ENCODE measurements at places on chromosomes 1 and 21.

DNA sequence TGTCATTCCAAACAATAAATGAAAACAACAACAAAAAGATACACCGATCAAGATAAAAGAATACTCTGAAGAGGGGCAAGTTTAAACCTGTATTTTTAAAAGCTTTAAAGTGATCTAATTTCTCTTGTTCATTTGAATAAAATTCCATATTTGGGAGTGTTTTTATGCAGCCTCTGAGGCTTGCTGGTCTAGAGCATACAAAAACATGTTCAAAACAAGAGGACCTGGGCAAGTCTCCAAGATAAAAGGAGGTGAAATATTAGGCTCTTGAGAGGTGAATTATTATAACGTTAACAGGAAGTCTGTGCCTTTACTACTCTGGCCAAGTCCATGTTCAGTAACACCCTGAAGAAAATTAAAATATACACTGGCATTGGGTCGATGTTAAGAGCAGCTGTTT, 20.1 kb downstream of the URB1 start:
- no peak for DNase-seq

GRCh38 chr1:63827411-63828321, 53.8 kb downstream of the ROR1 start:
- no peak for DNase-seq

GRCh38 chr1:40820251-40820797, 36.7 kb downstream of the KCNQ4 start:
- DNase-seq, result no peak

DNA sequence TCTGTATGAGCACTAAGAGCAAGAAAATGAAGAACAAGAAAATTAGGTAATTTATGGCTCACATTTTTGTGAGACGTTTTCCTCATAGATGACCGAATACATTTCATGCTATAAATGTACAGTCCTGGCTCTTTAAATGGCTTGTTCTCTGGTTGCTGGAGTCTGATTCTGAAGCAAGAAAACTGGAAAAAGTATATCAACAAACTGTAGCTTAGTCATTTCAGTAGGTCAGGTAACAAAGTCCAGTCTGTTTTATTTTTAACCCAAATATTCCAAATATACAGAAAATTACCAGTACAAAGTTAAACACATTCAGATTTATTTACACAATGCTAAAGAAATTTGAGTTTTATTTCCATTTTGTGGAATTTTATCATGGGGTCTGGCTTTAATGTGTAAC, 2.5 kb upstream of the MYBPHL start:
- DNase-seq, result no peak

- no peak for DNase-seq
Observed at GRCh38 chr1:61397935-61398334, 315.6 kb downstream of the NFIA start.

GRCh38 chr1:229368347-229368746, 25.5 kb upstream of the CCSAP start:
- no peak for DNase-seq

DNA sequence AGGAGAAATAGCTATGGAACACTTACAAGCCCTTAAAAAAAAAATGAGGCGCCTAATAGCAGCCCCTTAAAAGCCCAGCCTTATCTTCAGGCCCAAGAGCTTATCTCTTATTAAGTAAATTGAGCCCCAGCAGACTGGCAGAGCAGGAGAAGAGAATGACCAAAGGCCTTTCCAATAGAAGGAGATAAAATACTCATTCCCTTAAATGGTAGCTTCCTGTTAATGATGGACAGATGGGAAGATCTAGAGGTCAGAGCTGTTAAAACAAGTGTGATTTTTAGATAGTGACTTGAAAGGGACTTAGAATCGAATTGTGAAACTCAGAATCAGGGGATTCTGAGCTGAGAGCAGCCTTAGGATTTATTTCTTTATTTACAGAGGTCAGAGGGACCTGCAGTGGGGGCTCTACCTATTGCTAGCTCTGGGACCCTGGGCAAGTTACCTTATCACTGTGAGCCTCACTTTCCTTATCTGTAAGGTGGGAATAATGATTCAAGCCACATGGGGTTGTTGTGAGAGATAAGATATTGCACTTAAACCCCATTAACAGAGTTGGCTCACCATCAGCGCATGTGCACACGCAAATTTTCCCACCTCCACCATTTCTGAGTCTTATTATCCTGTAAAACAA, 101.3 kb upstream of the C8B start:
- no peak for DNase-seq

- no peak for DNase-seq
Observed at GRCh38 chr1:72227667-72228066, 54.7 kb downstream of the NEGR1 start.

GRCh38 chr1:27136998-27137542, 17.9 kb downstream of the SLC9A1 start:
- DNase-seq, result peak; percentile 61

DNA sequence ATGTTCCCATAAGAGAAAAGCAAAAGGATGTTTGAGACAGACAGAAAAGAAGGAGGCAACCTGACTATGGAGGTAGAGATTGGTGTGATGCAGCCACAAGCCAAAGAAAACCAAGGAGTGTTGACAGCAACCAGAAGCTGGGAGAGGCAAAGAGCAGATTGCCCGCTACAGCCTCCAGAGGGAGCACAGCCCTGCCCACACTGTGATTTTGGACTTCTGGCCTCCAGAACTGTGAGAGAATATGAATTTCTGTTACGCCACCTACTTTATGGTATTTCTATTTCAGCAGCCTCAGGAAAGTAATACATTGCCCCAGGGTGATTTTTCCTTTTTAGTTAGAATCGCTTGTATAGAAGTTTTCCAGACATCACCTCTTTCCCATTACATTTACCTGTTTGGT, 28.4 kb downstream of the SLAMF6 start:
- DNase-seq, result no peak

GRCh38 chr1:2645776-2646175, 13.0 kb upstream of the MMEL1 start:
- DNase-seq, result no peak

DNA sequence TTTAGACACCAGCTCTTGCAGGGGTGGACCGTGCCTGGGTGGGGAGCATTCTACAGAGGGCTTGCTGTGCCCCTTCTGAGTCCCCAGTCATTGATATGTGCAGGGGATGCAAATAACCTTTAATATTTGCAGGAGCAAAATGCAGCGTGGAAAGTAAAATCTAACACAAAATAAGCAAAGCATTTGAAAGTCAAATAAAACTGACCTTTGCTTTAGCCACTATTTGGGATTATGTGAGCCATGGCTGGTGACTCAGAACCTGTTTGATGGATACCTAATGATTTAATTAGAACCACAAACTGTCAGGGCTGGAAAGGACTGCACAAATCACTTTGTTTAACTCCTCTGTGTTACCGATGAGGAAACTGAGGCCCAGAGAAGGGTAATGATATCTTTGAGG, 377.5 kb downstream of the HHAT start:
- DNase-seq, result no peak

GRCh38 chr1:109650609-109651008, 5.3 kb upstream of the GSTM4 start:
- DNase-seq, result no peak

DNA sequence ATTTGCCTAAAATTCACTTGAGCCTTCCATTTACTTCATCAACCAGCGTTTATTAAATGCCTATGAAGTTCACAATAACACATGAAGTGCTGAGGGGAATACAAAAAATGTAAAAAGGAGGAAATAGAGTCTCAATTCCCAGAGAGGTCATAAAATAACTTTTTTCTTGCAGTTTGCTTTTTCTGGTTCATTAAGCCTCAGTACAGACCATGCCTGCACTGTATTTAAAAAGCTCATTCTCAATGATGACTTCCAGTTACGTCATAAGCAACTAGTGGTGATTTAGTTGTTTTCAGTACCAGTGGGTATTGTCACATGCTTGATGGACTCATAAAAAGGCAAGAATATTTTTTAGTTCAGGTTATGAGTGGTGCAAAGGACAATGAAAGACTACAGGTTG, 160.1 kb upstream of the UBE2U start:
- no peak for DNase-seq

DNA sequence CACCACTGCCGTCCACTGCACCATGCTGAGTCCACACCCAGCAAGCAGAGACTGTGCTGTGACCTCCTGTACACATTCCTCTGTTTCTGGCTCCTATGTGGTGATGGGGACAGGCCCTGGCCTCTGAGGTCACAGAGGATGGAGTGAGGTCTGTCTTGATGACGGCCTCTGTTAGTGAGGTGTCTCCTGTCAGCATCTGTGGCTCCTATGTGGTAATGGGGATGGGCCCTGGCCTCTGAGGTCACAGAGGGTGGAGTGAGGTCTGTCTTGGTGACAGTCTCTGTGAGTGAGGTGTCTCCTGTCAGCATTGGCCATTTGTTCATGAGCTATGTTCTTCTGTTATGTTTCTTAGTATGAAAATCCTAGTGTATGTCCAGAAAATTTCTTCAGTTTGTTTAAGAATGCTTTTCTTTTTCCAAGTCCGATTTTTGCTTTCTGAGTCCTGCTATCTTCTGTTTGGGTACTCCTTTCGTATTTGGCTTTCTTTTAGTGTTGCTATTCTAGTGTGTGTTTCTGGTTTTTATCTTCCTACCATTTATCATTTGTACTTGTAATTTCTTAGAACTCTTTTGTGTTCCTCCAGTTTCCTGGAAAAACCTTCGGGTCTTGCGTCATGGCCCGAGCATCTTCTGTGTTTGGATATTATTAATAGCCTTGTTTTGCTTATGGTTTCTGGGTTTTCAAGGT, 13.4 kb downstream of the SNAP47 start:
- no peak for DNase-seq

GRCh38 chr1:160580221-160580812, 1.0 kb upstream of the CD84 start:
- no peak for DNase-seq

- DNase-seq, result no peak
Observed at GRCh38 chr1:59089036-59089798, 207.7 kb upstream of the FGGY start.

GRCh38 chr21:36415375-36415774, 30.2 kb downstream of the CHAF1B start:
- no peak for DNase-seq

- no peak for DNase-seq
Observed at GRCh38 chr1:51265618-51266017, 29.5 kb downstream of the RNF11 start.

- DNase-seq, result no peak
Observed at GRCh38 chr1:228457017-228457395, 30.2 kb upstream of the RNF187 start.

- no peak for DNase-seq
Observed at GRCh38 chr1:26025060-26025459, 3.5 kb downstream of the EXTL1 start.

DNA sequence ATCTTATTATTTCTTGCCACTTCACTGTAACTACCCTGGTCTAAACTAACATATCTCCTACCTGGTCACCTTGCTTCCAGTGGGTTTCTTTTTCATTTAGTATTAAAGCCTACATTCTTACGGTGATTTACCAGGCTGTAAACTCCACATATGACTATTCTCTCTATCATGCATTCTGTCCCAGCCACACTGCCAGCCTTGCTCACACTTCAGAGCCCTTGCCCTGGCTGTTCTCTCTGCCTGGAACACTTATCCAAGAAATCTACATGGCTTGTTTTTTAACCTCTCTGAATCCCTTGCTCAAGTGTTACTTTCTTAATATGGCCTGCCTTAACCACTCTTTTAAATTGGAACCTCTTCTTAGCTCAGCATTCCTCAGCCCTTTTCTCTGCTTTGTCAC, 212.7 kb downstream of the GPR52 start:
- DNase-seq, result no peak

- no peak for DNase-seq
Observed at GRCh38 chr1:111825217-111825616, 69.5 kb downstream of the DDX20 start.

DNA sequence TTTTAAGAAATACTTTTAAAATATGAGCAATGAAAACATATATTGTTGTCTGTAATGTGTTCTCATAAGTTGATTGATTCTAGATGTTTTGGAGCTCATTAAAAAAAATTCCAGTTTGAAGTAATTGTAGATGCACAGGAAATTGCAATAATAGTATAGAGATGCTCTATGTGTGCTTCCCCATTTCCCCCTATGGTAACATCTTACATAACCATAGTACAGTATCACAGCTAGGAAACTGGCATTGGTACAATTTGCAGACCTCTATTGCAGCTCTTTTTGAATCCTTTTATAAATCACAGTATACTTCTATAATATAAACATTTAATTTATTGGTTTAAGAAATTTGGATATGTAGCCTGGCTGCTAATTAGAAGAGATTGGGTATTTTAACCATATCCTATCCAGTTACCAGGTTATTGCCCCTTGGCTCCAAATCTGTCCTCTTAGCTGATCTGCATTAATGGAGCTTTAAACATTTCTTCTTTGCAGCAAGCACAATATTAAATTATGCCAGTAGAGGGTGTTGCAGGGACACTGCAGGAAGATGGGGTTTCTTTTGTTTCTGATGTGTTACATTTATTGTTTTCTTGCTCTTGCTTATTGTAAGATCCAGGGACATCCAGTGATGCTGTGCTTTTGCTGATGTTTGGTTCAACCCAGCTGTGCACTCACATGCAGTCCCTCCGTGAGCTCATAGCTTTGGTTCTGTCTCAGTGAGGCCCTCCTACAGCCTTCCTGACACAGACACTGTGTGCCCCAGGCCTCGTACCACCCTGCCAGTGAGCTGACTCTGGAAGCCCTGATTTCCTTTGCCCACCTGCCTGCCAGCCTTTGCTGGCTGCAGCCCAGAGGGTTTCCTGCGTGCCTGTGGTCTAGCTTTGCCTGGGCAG, 103.3 kb downstream of the RABGAP1L start:
- DNase-seq, result no peak

GRCh38 chr1:62040450-62040849, 154.2 kb upstream of the L1TD1 start:
- DNase-seq, result no peak

DNA sequence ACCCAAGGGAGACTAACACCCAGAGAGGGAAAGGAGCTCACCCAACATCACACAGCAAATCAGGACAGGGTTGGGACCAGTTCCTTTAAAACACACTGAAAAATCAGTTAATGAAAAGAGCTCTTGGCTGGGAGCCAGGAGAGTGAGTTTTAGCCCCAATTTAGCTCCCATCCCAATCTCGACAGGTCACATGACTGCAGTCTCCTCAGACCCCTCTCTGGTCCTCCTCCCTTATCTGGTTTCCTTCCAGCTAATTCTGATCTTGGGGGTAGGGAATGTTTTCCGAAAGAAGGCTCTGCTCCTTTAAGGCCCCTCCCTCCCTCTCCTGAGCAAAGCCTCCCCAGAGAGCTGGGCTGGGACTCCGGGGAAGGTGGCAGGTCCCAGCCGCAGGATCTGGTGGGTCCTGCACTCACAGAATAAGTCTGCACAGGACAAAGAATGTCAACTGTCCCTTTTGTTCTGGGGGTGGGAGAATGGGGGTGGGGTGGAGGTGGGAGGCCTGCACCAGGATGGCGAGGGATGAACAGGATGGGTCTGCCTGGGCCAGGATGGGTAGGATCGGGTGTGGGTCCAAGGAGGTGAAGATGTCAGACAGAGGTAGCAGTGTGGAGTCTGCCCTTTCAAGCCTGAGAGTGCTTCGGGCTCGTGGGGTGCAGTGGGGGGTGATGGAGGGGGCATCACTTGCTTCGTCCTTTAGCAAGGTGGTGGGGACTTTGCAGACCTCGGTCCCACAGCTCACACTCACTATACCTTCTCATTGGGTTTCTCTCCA, 57.3 kb upstream of the SSBP3 start:
- no peak for DNase-seq

- DNase-seq, result no peak
Observed at GRCh38 chr1:64388336-64388735, 81.6 kb upstream of the CACHD1 start.

Data from stimulated activated CD4-positive, alpha-beta T cell treated with anti-CD3 and anti-CD28 coated beads, Interleukin-1b, Interleukin-23, amount 100 ng/mL, for 4 hours (primary cell).